Right renal cortex interstitium (tissue), 3 donors: ENCODE measurements at places on chromosomes 2 and 18. TPM values are rescaled to one million over a fixed set of nuclear protein-coding genes. Genes with fewer than 3 reads are reported as not detected.

TEKT4 gene
- polyA plus RNA-seq: 0.11 TPM

ANKRD30BL gene
- 0.25 TPM for polyA plus RNA-seq

MYO1B gene
- polyA plus RNA-seq: 105 TPM

GAREM2 gene
- 6.1 TPM for polyA plus RNA-seq

UBE2F gene
- 47.3 TPM for polyA plus RNA-seq

SFTPB gene
- polyA plus RNA-seq: 0.24 TPM

CHRND gene
- polyA plus RNA-seq: 0.40 TPM

SLC19A3 gene
- polyA plus RNA-seq: 7.0 TPM
